Ovary (tissue), 10 donors: ENCODE measurements at places on chromosomes 7 and 10.
A peak's percentile ranks its signal among the peaks of the same experiment; 100 is the strongest.

GRCh38 chr7:17942231-17942630 lies 1.9 kb upstream of the SNX13 start:
- peaks cover 1% of the 10 kb centered on the region for H3K4me1 ChIP-seq
- no peaks in the 10 kb centered on the region for H3K36me3 ChIP-seq
- DNase-seq: no peak
- no peak overlapping the region for H3K4me3 ChIP-seq
- no peak overlapping the region for H3K27ac ChIP-seq

DNA sequence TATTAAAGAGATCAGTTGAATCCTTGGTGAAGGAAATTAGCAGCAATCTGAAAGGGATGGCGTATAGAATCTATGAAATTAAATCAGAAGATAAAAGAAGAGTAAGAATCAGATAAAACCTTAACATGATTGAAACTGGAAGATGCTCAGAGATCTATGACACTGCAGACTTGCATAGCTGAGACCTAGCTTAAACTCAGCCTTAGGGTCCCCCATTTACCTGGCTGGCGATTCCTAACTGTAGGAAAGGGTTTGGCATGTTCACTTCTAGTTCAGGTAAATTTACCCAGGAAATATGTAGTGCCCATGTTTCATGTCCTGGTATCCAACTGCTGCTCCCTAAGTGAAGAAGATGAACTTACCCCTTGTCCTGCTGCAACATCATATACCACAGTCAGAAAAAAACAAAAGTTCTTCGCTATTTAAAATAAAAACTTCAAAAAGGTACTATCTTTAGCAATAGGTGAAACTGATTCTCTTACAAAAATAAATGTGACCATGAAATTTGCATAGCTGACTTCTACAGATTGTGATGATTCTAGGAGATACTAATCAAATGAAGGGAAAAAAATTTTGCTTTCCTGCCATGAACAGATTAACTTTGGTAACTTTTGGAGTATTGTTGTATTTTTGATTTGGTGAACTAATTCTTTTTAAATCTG lies 47.8 kb upstream of the TMEM243 start:
- no peaks in the 10 kb centered on the region for H3K27me3 ChIP-seq
- H3K36me3 ChIP-seq: no peaks in the 10 kb centered on the region
- no peaks in the 10 kb centered on the region for H3K4me1 ChIP-seq
- no peak overlapping the region for H3K4me3 ChIP-seq
- DNase-seq: no peak
- H3K27ac ChIP-seq: no peak overlapping the region

DNA sequence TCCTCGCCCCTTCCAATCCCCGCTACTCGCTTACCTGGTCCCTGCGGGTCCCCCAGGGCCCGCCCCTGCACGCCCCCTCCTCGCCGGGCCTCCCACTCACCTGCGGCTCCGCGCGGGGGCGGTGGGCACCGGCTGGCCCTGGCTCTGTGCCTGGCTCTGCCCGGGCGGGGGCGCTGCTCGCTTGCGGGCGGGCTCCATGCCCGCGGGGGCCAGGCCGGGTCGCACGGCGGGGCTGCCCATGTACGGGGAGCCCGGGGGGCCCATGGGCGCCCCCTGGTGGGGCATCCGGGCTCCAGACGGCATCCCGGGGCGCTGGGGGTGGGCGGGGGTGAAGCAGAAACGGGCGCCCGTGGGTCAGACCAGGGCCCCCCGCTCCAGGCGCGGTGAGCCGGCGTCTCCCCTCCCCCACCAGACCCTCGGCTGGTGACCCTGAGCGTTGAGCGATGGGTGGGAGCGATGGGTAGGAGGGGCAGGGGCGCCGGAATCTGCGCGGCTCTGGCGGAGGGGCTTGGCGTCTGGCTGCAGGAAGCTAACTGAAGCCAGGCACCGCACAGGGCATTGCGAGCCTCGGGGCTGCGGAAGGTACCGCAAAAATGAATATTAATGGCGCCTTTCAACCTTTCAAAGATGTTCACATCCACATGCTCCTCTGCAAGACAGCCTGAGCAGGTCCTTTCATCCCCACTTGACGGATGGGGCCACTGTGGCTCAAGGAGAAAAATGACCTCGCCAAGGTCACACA lies 3.0 kb downstream of the SMARCD3 start:
- no peaks in the 10 kb centered on the region for H3K27me3 ChIP-seq
- H3K4me3 ChIP-seq: peak overlapping the region; percentile 34
- H3K4me1 ChIP-seq: peaks cover 23% of the 10 kb centered on the region
- H3K27ac ChIP-seq: peak overlapping the region; percentile 29

DNA sequence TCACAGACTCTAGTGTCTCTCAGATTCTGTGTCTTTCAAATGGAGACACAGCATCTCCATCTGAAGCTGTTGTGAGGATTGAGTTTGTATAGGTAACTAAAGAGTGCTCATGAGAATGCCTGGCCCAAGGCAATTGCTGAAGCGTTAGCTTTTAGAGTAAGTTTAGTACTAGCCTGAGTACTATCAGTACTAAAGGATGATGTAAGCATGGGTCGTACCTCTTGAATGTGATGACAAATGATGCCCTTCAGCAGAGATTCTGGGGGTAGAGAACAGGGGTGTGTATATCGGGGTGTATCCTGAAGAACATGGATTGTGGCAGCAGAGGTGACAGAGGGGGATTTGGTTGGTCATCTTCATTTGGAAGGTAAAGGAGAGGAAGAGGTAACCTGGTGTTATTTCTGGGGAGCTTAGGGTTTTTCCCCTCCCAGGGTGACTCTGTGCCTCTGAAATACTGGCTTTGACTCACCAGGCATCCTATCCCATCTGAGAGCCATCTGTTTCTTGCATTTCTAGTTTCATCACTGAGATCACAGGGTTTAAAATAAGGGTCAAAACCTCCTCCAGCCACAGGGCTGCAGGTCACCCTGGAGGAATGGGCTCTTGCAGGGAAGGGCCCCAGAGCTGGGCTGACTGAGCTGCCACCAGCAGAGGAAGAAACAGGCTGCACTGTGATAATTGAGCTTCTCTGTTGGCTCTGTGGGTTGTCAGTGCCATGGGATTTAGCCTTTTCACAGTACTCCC lies 756.0 kb downstream of the KCNMA1 start:
- no peak overlapping the region for H3K27ac ChIP-seq
- H3K4me1 ChIP-seq: no peaks in the 10 kb centered on the region
- no peak for DNase-seq
- H3K4me3 ChIP-seq: no peak overlapping the region

DNA sequence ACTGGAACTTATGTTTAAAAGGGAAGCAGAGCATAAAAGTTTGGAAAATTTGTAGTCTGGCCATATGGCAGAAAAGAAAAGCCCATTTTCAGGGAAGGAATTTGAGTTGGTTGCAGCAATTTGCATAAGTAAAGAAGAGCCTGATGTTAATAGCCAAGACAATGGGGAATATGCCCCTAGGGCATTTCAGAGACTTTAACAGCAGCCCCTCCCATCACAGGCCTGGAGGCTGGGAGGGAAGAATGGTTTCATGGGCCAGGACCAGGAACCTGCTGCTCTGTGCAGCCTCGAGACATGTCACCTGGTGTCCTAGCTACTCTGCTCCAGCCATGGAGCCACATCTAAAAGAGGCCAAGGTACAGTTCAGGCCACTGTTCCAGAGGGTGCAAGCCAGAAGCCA lies 35.3 kb downstream of the HTR7 start:
- H3K27ac ChIP-seq: no peak overlapping the region
- no peaks in the 10 kb centered on the region for H3K36me3 ChIP-seq
- no peak for DNase-seq
- H3K4me1 ChIP-seq: no peaks in the 10 kb centered on the region
- H3K27me3 ChIP-seq: peaks cover 2% of the 10 kb centered on the region

DNA sequence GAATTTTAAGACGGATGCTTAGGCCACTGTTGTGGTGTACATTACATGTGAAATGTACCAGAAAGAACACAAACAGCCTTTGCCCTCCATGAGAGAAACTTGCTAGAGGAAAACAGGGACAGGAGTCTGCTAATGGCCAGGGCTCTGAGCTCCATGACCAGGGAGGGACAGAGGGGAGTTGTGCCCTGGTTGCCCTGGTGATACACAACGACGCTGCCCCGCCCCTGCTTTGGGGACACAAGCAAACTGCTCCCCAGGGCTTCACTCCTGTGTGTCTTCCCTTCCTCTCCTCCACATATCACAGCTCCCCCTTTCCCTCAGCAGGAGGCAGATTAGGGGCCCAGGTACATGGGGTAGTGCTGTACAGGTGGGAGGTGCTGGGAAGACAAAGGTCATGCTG lies 36.2 kb downstream of the AMPH start:
- no peak for DNase-seq
- H3K36me3 ChIP-seq: no peaks in the 10 kb centered on the region
- H3K27me3 ChIP-seq: no peaks in the 10 kb centered on the region
- H3K4me1 ChIP-seq: no peaks in the 10 kb centered on the region
- no peak overlapping the region for H3K4me3 ChIP-seq

- H3K4me1 ChIP-seq: peaks cover 14% of the 10 kb centered on the region
- H3K36me3 ChIP-seq: no peaks in the 10 kb centered on the region
- no peak overlapping the region for H3K4me3 ChIP-seq
- H3K27ac ChIP-seq: no peak overlapping the region
- DNase-seq: no peak
- H3K27me3 ChIP-seq: no peaks in the 10 kb centered on the region
Observed at GRCh38 chr10:78778444-78779338, 290.1 kb upstream of the ZMIZ1 start.

DNA sequence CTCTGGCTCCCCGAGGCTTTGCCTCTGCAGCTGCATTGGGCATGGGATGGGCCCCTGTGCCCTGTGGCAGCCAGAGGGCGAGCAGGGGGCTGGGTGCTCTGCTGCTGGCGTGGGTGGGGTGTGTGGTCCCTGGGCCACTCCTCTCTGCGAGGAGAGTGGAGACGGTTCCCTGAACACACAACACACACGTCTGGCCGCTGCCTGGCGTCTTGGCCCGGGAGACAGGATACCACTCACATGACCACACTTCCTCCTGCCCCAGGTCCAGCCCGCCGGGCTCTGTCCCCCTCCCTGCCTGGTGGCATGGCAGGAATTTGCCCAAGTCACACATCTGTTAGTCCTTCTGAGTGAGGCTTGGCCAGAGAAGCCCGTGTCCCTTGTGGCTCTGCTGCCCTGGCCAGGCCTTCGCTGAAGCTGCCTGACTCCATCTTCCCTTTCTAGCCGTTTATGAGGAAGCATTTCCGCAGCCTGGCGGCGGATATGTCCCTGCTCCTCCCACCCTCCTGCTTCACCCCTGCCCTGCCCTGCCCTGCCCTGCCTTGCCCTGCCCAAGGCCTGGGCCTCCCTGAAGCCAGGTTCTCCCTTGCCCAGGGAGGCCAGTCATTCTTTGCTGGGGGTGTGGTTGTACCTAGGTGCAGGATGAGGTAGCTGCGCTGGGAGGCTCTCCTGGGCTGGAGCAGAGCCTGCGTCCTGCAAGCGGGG lies 3.0 kb downstream of the BRI3 start:
- DNase-seq: peak; percentile 37
- peak overlapping the region; percentile 20 for H3K27ac ChIP-seq
- no peaks in the 10 kb centered on the region for H3K36me3 ChIP-seq
- H3K27me3 ChIP-seq: no peaks in the 10 kb centered on the region
- peak overlapping the region; percentile 98 for H3K4me3 ChIP-seq
- peaks cover 38% of the 10 kb centered on the region for H3K4me1 ChIP-seq

DNA sequence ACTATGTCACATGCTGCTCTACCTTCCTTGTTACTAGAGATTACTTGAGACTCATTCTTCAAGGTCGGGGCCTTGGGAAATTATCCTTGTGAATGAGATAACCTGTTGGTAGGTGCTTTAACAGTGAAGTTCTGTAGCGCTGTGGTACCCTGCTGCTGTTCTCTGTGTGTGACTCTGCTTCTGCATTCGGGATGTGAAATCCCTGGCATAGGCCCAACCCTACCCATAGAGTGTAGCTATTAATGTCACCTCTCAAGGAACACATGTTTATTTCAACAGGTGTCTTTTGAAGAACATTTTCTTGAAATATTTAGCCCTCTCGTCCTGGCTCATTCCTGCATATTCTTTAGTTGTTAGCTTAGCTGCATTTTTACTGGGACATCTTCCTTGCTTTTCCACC lies 41.8 kb upstream of the TMEM236 start:
- no peaks in the 10 kb centered on the region for H3K4me1 ChIP-seq
- H3K27me3 ChIP-seq: no peaks in the 10 kb centered on the region
- H3K4me3 ChIP-seq: no peak overlapping the region
- no peaks in the 10 kb centered on the region for H3K36me3 ChIP-seq
- no peak for DNase-seq

- H3K27me3 ChIP-seq: no peaks in the 10 kb centered on the region
- H3K36me3 ChIP-seq: no peaks in the 10 kb centered on the region
- H3K27ac ChIP-seq: no peak overlapping the region
Observed at GRCh38 chr7:77420986-77421672, 5.0 kb upstream of the GSAP start.

DNA sequence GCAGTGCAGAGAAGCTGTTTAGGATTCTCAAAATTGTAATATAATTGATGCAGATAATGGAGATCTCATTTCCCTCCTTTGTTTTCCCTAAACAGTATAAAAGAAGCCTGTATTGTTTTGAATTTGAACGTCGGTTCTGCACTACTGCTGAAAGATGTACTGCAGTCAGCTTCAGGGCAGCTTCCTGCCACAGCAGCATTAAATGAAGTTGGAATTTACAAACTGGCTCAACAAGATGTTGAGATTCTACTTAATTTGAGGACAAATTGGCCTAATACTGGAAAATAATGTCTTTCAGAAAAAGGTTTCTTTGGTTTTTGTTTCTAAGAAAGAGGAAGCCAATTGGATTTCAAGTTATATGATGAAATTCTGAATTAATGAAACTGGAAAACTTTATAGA lies 14.3 kb downstream of the EFCAB10 start:
- no peaks in the 10 kb centered on the region for H3K27me3 ChIP-seq
- H3K27ac ChIP-seq: no peak overlapping the region
- no peaks in the 10 kb centered on the region for H3K36me3 ChIP-seq
- H3K4me1 ChIP-seq: no peaks in the 10 kb centered on the region

DNA sequence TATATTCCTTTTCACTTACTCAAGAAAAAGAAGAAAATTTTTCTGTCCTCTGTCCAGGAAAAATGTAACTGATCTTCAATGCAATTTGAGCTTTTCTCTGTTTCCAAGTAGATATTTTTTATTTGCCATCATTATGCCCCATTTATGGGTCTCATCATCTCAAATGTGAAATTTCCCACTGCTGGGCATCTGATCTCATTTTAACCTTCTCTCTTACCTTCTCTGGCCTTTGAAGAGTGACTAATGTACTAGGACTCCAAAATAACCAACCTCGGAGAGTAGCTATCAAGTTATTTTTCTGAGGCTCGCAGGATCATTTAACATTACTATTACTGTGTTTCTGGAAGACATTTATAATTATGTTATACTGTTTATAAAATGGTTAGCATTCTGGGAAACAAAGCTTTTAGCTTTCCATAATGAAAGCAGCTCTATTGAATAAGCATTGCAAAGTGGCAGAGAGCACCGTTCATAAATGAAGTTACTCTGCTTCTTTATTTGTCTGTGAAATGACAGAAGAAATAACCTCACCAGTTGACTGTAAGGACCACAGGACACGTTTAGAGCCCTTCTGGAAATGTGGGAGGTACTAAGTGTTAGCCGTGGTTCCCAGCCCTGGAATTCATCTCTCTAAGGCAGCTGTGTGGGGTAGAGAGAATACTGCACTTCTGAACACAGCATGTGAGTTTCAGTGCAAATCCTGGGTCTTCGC lies 33.3 kb upstream of the NMT2 start:
- no peaks in the 10 kb centered on the region for H3K36me3 ChIP-seq
- DNase-seq: no peak
- H3K27ac ChIP-seq: no peak overlapping the region
- H3K4me1 ChIP-seq: no peaks in the 10 kb centered on the region
- no peak overlapping the region for H3K4me3 ChIP-seq
- no peaks in the 10 kb centered on the region for H3K27me3 ChIP-seq
